ENCODE measurements at places on chromosomes 4 and X.

DNA sequence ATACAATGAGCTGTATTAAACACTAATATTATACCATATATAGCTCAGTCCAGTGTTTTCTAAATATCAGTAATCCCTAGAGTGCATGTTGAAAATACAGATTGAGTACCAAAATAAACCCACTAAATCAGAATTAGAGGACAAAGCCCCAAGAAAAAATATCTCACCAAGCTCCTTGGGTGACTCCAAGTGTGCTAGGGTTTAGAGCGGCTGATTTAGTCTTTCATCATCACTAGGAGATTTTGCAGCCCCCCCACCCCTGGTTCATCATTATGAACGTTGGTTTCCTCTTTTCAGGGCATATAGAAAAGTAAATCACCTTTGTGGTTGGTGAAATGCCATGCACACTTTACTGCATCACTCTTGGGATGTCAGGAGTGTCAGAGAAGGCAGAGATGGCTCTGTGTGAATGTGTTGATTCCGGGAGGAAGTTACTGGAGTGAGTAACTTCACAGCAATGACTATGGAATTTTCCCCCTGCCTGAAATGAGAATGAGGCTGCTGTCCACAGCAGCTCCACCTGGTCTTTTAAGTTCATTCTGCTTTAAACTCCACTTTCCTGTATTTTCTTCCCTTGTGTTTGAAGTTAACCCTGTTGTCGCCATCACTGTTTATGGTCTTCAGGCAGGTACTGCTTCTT is 25.2 kb upstream of the ANAPC4 start:
- no peak for DNase-seq

DNA sequence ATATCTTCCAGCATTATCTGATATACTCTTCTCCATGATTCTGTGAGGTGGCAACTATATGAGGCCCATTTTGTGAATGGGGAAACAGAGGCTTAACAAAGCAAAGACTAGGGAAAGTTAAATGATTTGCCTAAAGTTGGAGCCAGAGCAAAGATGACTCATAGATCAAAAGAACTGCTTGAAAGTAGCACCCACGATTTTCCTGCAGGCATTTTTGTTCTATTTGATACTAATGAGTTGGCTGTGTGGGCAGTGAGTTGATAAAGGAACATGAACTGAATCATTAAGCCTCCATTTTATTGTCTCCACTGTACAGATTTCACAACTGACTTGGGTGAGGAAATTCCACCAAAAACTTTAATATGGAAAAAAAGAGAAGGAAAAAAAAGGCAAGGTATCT is 138.9 kb upstream of the IGFBP7 start:
- no peak for DNase-seq

- no peak for DNase-seq
Observed at GRCh38 chr4:89509708-89510281, 202.2 kb upstream of the GPRIN3 start.

DNA sequence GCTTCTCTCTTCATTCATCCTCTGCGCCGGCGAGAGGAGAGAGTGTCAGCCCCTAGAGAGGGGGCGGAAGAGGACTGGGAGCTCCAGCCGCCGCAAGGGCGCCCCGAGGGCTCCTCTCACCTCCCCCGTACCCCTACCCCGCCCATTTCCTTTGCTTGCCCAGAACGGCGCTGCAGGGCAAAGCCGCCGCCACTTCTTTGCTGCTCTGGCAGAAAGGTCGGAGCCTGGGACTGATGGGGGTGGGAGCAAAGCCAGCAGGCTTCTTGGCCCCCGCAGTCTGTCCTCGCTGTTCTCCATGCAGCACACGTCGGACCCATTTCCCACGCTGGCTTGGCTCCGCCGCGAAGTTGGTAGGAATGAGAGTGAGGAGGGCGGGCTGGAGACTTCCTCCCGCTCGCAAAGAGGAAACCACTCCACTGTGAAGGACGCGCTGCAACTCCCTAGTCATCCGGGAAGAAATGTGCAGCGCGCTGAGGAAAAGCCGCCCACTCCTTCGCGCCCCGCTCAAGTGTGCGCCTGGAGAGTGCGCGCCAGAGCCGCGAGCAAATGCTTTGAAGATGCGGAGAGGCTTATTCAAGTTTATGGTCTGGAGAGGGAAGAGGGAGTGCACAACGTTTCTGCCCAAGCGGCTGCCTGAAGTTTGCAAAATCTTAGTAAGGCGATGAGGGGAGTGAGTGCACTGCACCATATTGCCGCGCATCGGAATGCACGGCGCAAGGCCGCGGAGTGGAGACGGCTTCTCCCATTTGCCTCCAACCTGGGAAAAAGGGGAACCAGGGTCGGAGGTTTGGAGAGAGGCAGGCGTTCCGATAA is 2.8 kb upstream of the PCDH7 start:
- DNase-seq, result no peak

DNA sequence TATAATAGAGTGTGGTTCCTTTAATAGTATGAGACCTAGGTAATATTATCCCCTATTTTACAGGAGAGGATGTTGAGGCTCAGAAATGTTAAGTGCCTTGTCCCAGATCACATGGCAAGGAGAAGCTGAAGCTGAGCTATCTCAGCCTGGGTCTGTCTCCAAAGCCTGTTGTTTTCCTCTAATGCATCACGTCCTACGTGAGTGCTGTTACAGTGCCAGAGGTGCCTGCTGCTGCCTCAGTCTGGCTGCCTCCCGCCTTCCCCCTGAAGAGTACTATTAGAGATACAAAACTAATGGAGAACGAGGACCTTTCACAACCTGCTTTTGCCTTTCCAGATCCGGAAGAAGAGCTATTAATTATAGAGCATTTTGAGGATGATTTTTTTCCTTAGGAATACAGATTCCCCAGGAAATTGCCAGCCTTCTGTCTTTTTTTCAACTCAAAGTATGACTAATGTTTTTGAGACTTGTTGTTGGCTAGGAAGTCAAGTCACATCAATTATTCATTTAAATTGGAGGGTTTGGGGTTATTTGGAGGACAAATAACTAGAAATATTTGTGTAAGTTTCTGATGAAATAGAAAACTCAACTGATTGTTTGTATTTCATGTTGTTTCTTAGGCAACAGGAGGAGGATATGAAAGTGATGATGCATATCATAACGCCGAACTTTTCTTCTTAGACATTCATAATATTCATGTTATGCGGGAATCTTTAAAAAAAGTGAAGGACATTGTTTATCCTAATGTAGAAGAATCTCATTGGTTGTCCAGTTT is 43.9 kb upstream of the MTMR1 start:
- DNase-seq, result peak; percentile 44

- DNase-seq, result no peak
Observed at GRCh38 chr4:174307694-174308093, 24.0 kb downstream of the CEP44 start.

DNA sequence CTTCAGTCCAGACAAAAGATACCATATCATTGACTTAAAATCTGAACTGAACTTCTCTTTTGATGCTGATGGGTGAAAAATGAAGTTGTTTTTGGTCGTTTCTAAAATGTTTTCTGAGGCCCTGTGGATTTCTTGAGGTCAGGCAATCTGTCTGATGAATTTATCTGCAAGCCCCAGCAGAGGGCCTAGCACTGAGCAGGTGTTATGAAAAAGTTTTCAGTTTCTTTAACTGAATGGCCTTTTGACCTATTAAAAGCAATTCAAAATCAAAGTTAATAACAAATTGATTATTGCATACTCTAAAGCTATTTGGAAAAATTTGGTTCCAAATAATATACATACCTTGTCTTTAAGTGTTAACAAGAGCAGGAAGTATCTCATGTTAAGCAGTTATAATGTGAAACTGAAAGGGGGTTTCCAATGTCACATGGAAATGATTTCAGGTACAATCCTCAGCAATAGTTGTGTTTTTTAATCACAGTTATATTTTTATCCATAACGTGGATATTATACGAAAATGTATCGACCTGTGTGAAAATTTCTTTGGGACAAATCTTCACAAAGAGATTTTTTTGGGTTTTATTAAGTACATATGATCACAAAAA is 285.0 kb downstream of the SPANXN1 start:
- no peak for DNase-seq

- DNase-seq, result no peak
Observed at GRCh38 chrX:124827258-124827845, 481.0 kb downstream of the SH2D1A start.

GRCh38 chr4:183876268-183876934 is 28.7 kb upstream of the STOX2 start:
- DNase-seq, result peak; percentile 26

DNA sequence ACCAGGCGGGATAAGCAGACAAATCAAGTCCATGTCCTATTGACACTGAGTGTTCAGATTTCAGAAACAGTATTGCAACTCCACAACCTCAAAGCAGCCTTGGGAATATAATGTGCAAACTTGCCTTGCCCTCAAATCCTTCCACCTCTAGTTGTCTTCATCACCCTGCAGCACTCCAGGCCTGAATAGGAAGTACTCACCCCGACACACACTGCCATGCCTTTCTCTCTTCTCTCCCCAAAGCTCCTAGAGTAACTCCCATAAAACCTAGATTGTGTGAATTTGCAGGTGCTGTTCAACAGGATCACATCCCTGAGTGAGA is 19.6 kb downstream of the ACSL1 start:
- DNase-seq, result no peak

- DNase-seq, result peak; percentile 7
Observed at GRCh38 chrX:154123241-154124219, 20.5 kb upstream of the OPN1LW start.

DNA sequence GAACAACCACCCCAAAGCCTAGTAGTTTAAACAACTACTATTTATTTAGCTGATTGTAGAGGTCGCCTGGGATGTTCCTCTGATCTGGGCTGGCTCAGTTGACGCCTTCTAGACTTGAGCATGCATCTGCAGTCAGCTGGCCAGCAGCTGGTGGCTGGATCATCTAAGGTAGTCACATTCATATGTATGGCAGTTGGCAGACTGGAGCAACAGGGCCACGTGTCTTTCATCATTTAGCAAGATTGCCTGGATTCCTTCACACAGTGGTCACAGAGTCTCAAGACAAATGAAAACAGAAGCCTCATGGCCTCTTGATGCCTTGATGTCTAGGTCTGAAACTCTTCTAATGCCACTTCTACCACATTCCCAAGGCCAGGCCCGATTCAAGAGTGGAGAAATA is 220.6 kb upstream of the S100G start:
- DNase-seq, result no peak

- no peak for DNase-seq
Observed at GRCh38 chr4:27616166-27616565, 755.5 kb downstream of the STIM2 start.

- no peak for DNase-seq
Observed at GRCh38 chr4:73895201-73896175, 26.3 kb downstream of the CXCL1 start.

GRCh38 chr4:76232681-76233080 is 18.8 kb upstream of the FAM47E start:
- no peak for DNase-seq

- no peak for DNase-seq
Observed at GRCh38 chr4:153409924-153410501, 56.1 kb upstream of the TMEM131L start.

GRCh38 chrX:39311646-39312045 is 510.4 kb downstream of the MID1IP1 start:
- no peak for DNase-seq

GRCh38 chr4:25022766-25023165 is 8.0 kb downstream of the LGI2 start:
- no peak for DNase-seq

GRCh38 chr4:34534916-34535315 is 1709.4 kb downstream of the ARAP2 start:
- no peak for DNase-seq

DNA sequence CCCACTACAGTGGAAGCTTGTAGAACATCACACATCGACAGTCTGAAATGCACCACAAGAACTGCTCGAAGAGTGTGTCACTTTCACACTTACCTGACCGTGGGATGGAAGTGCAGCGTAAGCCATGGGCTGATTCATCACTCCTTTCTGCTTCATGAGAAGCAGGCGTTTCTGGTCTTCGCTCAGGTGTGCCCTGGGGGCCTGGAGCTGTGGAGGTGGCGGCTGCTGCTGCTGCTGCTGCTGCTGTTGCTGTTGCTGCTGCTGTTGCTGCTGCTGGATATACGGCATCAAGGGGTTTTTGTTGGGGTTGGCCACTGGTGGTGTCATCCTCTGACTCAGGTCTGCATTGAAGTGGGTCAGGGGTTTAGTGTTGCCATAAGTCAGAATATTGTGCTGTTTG is 223.6 kb downstream of the MGST2 start:
- DNase-seq, result no peak

DNA sequence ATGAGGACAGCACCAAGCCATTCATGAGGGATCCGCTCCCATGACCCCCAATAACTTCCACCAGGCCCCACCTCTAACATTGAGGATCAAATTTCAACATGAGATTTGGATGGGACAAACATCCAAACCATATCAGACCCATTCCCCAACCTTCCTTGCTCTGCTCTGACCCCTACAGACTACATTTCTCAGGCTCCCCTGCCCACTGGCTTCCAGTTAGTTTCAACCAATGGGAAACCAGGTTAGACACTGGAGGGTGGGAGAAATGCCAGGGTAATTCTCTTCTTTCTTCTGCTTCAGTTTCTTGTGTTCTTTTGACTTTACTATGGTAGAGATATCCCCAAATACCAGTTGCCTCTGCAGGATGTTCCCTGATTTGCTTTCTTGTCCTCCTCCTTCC is 125.7 kb downstream of the CLCN4 start:
- DNase-seq, result no peak

- no peak for DNase-seq
Observed at GRCh38 chrX:96211953-96212352, 472.7 kb upstream of the DIAPH2 start.

DNA sequence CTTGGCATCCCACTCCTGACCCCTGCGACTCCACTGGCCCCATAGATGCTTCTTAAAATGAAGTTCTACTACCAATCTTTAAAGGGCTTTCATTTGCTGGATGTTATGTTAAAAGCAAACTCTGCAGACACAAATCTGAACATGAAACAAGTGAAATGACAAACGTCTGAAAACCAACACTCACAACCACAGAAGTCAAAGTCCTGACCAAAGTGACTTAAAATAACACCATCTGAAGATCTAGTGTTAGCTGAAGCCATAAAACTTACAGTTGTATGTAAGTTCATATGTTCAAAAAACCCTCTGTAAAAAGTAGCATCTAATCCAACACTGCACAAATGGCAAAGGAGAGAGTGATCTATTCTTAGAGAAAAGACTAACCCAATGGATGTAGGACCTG is 178.7 kb downstream of the SH3KBP1 start:
- no peak for DNase-seq

- no peak for DNase-seq
Observed at GRCh38 chr4:176303938-176304337, 15.8 kb upstream of the SPCS3 start.

- no peak for DNase-seq
Observed at GRCh38 chrX:65587616-65588526, 53.3 kb upstream of the LAS1L start.

DNA sequence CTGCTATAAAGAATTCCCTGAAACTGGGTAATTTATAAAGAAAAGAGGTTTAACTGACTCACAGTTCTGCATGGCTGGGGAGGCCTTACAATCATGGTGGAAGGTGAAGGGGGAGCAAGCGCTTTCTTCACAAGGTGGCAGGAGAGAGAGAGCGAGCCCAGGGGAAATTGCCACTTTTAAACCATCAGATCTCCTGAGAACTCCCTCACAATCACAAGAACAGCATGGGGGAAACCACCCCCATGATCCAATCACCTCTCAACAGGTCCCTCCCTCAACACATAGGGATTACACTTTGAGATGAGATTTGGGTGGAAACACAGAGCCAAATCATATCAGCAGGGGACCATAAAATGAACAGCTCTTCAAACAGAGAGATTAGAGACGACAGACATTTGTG is 198.6 kb downstream of the MAGEB5 start:
- no peak for DNase-seq

All from pulmonary artery endothelial cell (primary cell).